Stimulated activated CD4-positive, alpha-beta T cell treated with anti-CD3 and anti-CD28 coated beads, Interleukin-2, amount 100 ng/mL, for 24 hours (primary cell): ENCODE measurements at places on chromosomes 11 and 22.

GRCh38 chr11:114290503-114291235 lies 5.5 kb upstream of the NNMT start:
- DNase-seq = no peak

- no peak for DNase-seq
Observed at GRCh38 chr11:60880643-60881282, 13.4 kb downstream of the ZP1 start.

- DNase-seq = no peak
Observed at GRCh38 chr11:103274025-103274424, 164.8 kb downstream of the DYNC2H1 start.

GRCh38 chr11:110092515-110093406 lies at the start of gene ZC3H12C:
TSS of gene ZC3H12C (plus strand) at chr11:110093392. CDS start at chr11:110093412, 20 bp downstream.
- DNase-seq = peak; percentile 55

DNA sequence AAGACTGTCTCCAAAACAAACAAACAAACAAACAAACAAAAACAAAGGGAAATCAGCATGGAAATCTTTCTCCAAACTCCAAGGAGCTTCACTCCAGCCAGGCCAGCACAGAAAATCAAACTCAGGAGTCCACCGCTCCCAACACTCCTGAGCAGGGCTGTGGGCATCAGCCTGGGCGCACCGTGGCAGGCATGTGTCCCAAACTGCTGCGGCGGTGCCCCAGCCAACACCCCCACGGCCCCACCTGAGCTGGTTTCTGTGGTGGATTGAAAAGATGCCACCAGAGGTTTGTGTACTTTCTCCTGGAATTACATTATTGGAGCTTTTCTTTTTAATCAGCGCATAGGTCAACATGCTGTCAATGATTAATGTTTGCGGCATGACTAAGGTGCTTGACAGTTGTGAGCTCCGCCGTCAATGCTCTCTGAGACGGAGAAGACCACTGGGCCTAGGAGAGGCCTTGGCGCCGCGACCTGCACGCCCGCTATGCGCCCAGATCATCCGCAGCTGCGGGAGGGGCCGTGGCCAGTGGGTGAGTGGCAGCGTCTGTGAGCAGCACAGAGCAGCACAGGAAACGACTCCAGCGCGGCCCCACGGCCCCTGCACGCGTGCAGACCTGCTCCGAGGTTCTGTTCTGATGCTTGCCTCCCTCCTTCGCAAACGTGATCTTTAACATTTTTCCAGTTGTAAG lies 18.1 kb downstream of the DRD4 start:
- no peak for DNase-seq

GRCh38 chr11:15166204-15166603 lies 51.5 kb downstream of the INSC start:
- no peak for DNase-seq

- DNase-seq = peak; percentile 73
Observed at GRCh38 chr11:130431331-130431773, 2.9 kb upstream of the ADAMTS8 start.

DNA sequence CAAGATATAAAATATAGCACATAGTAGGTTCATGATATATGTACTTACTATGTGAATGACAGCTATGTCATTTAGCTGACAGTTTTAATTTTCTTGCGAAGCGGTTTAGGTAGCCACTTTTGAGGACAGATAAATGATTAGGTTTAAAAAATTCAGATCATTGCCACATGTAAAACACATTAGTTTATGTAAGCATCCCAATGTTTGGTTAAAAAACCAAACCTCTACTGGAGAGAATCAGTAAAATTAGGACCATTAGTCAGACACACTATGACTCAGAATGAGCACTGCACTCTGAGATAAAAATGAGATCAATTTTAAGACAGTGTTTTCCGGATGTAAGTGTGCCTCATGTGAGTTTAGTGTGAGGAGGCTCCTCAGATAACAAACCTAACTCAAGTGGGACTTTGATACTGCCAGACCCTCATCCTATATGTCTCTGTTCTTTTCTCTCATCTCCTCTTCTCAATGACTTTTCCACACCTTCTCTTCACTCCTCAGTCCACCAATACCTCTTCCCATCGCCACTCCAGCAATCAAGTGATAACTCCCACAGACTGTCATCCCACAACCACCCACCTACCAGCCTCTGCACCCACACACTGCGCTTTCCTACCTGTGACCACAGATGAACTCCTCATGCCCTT lies 6.8 kb upstream of the OR2AT4 start:
- DNase-seq = no peak

DNA sequence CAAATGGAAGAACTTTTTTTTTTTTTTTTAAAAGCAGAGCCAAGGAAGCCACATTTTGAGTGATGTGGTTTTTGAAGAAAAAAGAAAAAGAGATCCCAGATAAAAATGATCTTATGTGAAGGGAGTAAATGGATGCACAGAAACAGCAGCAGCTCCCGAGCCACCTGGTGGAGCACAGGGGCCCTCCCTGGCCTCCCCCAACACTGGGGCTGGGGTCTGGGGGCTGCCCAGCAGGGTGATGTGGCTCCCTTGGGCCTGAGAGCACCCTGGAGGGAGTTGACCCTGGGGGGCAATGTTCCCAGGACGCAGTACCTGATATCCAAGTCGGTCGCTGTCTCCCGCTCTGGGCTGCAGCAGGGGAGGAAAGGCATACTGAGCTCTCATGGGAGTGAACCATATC lies 26.5 kb upstream of the KCNJ11 start:
- DNase-seq = no peak

- no peak for DNase-seq
Observed at GRCh38 chr22:35440129-35440528, 40.2 kb downstream of the MCM5 start.
